ENCODE measurements at places on chromosomes 7 and 10.

DNA sequence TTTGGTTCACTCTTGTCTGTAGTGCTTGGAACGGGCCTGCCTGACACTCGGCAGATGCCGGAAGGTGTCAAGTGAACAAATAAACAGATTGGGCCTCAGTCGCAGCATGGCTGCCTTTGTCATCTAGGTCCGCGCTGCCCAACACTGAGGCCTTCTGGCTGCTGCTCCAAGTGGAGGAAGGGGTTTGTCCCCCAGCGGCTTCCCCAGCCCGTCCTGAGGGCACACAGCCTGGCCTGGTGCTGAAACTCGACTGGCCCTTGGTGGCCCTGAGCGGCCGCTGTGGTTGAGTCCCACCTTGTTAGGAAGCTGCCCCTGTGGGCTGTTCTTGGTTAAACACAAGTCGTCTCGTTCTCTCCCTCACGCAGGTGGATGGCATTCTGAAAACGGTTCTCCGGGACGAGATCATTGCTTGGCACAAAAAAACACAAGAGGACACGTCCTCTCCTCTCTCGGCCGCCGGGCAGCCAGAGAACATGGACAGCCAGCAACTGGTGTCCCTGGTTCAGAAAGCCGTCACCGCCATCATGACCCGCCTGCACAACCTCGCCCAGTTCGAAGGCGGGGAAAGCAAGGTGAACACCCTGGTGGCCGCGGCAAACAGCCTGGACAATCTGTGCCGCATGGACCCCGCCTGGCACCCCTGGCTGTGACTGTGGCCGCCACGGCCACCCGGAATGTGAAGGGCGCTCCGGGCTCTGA, 132.1 kb downstream of the SMURF1 start:
- no peak for DNase-seq

DNA sequence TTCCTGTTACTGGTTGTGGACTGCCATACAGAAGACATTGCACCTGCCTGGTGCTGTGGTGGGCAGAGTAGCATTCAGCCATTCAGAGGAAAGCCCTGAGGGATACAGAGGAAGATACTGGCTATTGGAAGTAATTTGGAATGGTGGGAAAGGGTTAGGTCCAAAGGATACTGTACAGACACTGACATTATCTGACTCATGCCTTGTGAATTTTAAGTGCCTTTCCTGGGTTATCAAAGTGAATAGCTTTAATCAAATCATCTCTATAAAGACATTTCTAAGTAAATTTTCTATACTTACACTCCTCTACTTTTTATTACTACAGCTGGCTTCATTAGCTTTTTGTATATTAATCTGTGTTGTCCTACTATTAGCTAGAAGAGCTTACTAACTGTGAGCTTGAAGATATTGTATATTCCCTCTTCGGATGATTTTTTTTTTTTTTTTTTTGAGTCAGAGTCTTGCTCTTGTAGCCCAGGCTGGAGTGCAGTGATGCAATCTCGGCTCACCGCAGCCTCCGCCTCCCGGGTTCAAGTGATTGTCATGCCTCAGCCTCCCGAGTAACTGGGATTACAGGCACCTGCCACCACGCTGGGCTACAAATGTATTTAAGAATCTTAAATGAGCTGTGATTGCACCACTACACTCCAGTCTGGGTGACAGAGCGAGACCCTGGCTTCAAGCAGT, 186.5 kb downstream of the ADK start:
- no peak for DNase-seq

- no peak for DNase-seq
These were observed 298.3 kb downstream of the RPS24 start for GRCh38 chr10:78332012-78332411.

GRCh38 chr7:128899392-128899791, 11.1 kb downstream of the KCP start:
- no peak for DNase-seq

GRCh38 chr10:118810796-118811505, 56.2 kb upstream of the CACUL1 start:
- no peak for DNase-seq

- DNase-seq: no peak
These were observed 1339.4 kb downstream of the XPNPEP1 start for GRCh38 chr10:108583877-108584276.

DNA sequence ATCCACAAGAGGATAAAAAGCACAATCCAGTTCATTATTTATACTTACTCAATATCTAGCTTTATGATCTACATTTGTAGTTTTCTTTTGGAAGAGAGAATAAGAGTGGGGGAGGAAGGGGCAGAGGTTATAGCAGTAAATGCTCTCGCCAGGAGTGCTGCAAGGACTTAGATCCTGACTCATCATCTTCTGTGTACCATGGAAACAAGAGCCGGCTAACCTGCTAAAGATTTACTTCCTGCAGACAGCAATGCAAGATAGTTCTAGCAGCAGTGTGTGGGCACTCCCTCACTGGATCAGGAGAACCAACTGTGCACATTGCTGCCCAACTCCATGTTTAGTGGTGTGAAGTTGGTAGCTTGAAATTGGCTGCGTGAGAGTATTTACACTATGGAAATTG, 47.7 kb upstream of the TRIL start:
- no peak for DNase-seq

GRCh38 chr7:143120691-143121405, 11.0 kb upstream of the PIP start:
- no peak for DNase-seq

DNA sequence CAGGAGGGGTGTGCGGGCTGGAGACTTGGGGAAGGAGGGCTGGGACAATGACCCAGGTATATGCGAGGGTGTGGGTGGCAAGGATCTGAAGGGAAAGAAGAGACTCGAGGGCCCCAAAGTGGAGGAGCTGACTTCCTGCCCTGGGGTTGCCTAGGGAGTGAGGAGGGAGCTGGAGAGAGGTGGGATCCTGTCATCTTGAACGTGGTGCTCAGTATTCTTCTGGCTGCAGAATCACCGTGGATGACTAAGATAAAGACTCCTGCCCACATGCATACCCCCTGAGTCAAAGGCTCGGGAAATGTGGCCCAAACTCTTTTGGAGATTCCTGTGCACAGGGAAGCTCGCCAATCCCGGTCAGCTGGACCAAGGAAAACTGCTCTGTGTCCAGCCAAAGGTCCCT, 31.2 kb downstream of the COL17A1 start:
- no peak for DNase-seq

- DNase-seq: no peak
These were observed 274.6 kb upstream of the HABP2 start for GRCh38 chr10:113278221-113278620.

DNA sequence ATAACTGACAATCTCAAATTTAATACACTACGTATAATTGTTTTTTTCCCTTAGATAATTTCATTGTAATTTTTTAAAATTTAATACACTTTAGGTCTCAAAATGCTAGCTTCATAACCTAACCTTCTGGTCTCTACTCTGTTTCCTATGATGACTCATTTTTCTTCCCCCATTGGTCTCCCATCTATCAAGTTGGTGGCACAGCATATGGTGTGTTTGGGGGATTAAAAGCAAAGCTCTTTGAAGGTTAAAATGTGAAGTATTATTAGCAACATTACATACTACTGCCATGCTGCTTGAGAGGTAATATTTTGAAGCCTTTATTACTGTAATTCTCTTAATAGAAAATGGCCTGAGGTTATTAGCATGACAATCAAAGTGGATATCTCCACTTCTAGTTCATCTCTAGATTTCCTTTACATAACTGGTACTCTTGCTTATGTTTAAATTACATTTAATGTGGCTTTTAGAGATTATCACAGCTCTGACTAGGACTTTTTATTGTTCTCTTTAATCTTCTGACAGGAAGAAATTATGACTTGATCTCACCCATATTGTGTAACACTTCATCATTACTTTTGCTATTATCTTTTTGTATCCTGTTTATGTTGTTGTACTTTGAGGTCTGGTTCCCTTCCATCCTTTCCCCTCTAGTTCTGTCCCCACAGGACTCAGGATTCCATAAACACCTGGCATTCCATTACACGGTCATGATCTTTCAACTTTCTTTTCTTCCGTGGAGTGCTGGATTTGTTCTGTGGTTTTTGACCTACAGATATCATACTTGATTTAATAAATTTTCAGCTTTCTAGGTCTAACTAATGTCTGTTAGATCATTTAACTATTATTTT, 185.1 kb downstream of the SEMA3D start:
- DNase-seq: no peak

GRCh38 chr7:46930366-46930765, 651.5 kb downstream of the TNS3 start:
- DNase-seq: no peak

- no peak for DNase-seq
These were observed 140.2 kb upstream of the CHST15 start for GRCh38 chr10:124233546-124234138.

- no peak for DNase-seq
These were observed 16.7 kb upstream of the CLIP2 start for GRCh38 chr7:74272305-74273038.

DNA sequence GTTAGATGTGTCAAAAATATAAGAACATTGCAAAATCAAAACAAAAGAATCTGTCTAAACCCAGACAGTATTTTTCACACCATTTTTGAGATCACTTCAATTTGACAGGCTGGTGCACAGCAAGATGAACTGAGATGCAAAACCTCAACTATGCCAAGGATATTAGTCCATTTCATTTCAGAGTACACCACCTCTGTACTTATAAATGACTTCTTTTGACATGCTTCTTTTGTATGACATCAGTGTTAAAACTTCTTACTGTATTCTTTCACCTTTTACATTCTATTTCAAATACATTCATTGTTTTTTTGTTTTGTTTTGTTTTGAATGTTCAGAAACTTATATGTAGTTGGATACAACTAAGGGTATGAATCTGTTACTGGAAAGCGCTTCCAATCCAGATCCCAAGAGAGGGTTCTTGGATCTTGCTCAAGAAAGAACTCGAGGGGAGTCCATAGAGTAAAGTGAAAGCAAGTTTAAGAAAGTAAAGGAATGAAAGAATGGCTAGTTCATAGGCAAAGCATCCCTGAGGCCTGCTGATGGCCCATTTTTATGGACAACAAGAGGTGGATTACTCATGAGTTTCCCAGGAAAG, 23.5 kb upstream of the GPR141 start:
- no peak for DNase-seq

DNA sequence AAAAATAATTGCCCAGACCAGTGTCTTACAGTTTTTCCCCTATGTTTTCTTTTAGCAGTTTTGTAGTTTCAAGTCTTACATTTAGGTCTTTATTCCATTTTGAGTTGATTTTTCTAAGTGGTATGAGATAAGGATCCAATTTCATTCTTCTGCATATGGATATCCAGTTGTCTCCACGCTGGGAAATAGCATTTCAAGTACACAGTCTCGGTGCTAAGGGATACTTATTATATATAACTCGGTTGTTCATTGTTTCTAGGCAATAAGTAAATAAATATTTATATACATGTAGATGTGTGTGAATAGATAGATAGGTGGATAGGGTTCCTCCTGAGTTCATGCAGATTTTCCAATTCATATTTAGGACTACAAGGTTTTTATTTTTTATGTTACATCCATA, 16.0 kb downstream of the TAF3 start:
- no peak for DNase-seq

DNA sequence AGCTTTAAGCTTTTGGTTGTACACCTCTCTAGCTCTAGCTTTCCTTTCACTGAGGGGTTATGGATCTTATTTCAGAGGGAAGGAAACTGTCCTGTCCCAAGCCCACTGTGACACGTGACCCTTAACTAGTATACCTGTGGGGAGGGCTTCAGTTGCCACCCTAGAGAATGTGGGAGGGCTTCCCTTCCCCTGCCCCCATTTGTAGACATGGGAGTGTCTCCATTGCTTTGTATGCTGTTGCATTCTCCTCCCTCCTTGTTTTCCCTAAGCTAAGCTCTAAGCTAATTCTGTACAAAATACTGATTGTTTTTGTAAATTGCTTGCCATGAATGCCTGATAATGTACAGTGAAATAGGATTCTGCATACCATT, 11.2 kb downstream of the LUC7L2 start:
- no peak for DNase-seq

GRCh38 chr7:45980973-45981372, 59.9 kb upstream of the IGFBP3 start:
- no peak for DNase-seq

- no peak for DNase-seq
These were observed 20.0 kb downstream of the VSIR start for GRCh38 chr10:71753091-71753959.

DNA sequence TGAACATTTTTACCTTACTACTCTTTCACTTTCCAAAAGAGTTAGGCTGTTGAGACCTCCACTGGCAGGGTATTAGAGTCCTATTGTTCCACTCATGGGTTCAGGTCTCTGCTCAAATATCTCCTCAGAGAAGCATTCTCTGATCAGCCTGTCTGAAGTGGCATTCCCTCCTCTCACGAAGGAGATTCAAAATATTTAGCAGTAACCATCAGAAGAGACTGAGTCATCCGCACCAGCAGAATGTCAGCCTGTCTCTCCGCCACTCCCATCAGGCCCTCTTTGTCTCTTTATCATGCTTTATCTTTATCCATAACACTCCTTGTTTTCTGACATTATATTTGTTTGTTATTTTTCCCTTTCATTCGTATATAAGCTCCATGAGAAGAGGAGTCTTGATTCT, 79.1 kb downstream of the AASS start:
- no peak for DNase-seq

DNA sequence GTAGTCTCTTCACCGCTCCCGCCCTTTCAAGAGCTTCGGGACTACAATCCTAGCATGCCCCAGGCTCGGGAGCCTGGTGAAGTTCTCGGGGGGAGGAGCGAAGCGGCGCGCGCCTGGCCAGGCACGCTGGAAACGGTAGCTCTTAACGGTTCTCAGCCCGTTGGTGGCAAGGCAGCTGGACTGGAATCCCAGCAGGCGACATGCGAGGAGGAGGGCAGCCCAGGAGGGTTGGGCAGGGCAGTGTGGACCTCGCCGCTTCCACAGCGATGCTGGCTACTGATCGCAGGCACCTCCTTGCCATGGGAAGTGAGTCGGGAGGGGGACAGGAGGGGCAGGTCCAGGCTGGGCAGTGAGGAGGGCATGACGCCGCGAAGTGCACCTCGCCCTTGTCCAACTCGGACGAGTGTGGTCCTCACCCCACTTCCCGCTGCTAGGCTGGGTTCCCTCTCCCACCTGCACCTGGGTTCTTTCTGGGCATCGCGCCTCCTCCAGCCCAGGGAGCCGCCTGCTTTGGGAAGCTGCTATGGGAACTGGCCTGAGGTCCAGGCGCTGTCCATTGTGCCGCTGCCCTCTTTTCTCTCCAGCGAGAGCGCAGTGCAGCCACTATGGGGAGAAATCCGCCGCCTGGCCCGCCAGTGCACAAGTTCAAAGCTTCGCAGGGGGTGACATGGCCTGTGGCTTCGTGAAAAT, 367.8 kb upstream of the NUPR2 start:
- DNase-seq: no peak

DNA sequence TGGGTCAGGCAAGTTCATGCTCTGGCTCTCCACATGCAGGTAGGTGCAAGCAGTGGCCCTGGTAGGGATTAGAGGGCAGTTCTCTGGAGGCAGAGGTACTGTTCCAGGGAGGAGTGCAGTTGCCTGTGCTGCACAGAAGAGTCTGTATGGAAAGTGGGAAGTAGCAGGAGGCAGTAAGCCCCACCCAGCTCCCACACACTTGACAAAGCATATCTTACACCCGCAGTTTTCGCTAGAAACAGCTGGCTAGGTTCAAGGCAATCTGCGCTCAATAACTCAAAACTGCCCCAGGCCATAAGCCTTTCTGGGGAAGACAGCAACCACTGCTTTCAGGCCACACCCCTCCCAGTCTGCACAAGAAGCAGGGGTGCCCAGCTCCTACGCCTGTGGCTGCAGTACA, 33.1 kb upstream of the ARMC3 start:
- no peak for DNase-seq

- DNase-seq: no peak
These were observed at the start of gene PRKAR1B for GRCh38 chr7:727104-727805. Gene PRKAR1B, minus strand, starts transcription at chr7:727281. Its CDS starts 15,776 bp downstream, at chr7:711505.

- DNase-seq: no peak
These were observed 83.7 kb upstream of the AFAP1L2 start for GRCh38 chr10:114487815-114488536.

- no peak for DNase-seq
These were observed 130.3 kb downstream of the GNAI1 start for GRCh38 chr7:80264769-80265495.
